Fibroblast of skin of right quadriceps (primary cell): ENCODE measurements at places on chromosomes 6 and 20.

DNA sequence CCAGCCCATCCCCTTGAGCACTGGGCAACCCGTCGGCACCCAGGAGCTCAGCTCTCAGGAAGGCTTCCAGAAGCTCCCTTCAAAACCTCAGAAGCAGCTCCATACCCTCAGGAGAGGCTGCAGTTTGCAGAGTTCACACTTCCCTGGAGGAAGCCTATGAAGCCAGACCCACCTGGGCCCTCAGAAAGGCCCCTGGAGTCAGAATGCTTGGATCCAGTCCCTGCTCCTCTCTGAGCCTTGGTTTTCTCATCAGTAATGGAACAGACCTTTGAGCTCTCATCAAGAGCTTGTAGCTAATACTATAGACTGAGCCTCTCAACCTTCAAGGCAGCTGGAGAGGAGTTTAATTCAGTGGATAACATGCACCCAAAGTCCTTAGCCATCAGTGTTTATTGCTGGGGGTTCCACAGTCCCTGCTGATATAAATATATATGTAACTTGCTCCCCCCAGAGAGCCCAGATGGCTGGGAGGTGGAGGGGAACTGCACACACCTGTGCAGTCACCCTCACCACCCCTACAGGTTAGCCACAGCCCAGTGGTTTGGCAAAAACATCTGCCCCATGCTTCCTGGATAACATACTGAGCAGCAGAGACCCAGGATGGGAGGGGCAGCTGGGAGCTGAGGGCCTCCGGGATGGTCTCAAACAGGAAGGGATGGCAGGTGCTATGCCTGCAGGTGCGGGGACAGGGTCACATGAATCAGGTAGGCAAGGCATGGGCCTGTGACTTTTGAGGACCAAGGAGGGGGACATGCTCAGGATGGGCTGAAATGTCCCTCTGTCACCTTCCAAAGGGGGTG lies 120.1 kb downstream of the SNX5 start:
- no peak for DNase-seq

DNA sequence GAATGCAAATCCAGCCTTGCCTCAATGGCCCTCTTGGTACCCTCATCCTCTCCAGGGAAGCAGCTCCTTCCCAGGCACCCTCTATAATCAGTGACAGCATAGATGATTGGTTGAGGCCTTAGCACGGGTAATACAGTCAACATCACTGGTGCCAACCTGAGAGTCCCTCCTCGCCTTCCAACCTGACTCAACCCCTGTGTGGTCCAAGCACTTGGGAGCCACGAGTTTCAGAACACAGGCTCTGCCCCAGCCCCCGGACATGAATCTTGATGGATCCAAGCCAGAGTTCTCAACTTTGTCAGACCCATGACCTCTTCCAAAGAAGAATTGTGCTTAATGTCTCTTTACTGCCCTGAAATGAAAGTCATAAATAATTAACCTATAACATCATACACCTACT lies 213.9 kb downstream of the PREX1 start:
- no peak for DNase-seq

DNA sequence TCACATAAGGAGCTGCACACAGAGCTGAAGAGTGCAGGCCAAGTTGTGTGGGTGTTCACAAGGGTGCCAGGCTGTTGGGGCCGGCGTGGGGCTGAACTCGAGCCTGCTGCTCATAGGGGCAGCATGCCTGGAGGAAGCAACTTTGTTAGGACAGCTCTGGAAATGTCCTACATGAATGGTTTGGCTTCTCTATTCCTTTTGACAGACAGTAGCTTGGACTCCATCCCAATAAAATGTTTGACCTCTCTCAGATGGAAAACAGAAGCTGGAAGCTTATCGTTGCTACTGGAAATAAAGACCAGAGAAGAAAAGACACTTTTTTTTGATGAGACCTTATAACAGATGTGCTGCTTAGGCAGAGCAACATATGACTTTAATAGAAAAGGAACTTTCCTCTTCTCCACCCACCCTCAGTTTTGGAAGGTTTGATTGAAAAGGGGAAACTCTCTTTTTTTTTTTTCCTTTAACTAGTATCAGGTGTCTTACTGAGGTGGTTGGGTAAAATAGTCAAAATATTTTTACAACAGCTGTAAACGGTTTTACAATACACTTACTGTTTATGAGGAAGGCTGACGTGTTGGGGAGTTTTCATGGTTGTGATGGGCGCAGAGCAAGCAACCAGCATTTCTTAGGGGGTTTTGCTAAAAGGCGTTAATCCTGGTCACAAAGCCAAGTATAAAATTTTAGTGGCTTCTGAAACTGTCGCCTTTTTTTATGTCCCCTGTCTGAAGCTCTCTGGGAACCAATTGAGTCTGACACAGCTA lies 80.7 kb upstream of the EEF1E1 start:
- DNase-seq: no peak

DNA sequence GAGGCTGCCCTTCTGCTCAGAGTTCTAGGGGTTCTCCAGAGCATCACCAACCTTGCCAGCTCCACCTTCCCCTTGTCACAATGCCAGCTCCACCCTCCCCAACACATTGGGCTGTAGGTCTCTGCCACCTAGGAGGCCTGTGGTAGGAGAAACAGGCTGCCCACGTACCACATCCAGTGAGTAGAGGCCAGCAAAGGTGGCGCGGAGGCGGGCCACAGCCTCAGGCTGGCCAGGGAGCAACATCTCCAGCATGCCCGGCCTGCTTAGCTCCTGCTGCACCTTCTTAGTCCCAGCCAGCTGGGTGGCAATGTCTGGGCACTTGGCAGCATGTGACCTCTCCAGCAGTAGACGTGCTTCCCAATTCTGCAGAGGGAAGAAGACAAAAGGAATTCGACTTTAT lies 23.8 kb downstream of the GSS start:
- DNase-seq: no peak

GRCh38 chr6:46291275-46291633 lies 120.5 kb upstream of the ENPP5 start:
- no peak for DNase-seq

- peak; percentile 99 for DNase-seq
These were observed 27.6 kb downstream of the TINAG start for GRCh38 chr6:54335871-54336270.

DNA sequence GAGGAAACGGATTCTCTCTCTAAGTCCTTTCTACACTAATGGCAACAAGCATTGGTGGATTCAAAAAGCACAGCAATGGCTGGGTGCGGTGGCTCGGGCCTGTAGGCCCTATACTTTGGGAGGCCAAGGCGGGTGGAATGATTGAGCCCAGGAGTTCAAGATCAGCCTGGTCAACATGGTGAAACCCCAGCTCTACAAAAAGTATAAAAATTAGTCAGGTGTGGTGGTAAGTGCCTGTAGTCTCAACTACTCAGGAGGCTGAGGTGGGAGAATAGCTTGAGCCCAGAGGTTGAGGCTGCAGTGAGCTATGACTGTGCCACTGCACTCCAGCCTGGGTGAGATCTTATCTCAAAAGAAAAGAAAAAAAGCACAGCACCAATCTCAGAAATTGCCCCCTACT lies 19.3 kb downstream of the PAQR8 start:
- DNase-seq: no peak

GRCh38 chr6:118253741-118254140 lies 294.4 kb upstream of the PLN start:
- no peak for DNase-seq

DNA sequence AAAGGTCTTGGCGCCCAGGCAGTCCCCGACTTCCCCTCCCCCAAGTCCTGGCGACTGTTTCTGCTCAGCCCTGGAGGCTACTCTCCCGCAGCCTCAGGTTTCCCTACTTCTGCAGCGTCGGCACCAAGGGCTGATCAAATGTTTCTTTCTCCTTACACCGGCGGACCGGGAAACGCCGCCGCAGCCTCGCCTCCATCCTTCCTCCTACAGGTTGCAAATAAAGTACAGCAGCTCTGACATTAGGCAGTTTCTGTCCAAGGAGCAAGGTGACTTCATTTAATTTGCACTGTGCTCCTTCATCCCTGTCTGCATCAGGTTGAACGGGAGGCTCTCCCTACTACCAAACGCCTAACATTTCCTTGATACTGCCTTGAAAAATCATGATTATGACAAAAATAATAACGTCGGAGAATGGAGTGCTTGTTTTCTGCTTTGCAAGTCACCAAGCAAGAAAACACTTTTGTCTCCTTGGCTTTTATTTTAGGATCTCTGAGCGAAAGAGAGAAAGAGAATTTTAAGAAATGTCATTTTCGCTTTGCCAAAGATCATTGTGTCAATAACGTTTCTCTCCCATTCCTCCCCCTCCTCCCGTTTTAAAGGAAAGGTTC lies 1.0 kb downstream of the CLIC5 start:
- DNase-seq: no peak

DNA sequence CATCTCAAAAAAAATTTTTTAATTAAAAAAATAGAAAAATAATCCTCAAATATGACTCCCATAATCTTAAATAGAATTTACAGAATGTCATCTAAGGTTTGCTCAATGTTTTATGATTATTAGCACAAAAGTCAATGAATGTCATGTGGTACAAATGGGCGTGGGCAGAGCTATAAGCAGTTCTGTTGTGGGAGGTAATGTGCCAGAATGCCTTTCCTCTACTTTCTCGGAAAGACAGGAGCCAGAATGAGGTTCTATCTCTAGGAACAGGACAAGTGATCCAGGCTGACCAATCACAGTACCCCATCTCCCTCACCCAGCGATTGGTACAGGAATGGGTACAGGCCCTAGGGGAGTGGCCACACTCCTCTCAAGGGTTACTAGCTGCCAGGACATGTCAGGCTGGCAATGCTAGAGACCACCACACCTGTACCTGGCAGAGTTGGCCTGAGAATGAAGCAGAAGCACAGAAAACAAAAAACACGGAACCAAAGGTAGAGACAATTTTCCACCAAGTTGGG lies 15.1 kb downstream of the RALGAPA2 start:
- DNase-seq: no peak

- DNase-seq: no peak
These were observed 19.2 kb upstream of the LMBRD1 start for GRCh38 chr6:69816026-69816425.

DNA sequence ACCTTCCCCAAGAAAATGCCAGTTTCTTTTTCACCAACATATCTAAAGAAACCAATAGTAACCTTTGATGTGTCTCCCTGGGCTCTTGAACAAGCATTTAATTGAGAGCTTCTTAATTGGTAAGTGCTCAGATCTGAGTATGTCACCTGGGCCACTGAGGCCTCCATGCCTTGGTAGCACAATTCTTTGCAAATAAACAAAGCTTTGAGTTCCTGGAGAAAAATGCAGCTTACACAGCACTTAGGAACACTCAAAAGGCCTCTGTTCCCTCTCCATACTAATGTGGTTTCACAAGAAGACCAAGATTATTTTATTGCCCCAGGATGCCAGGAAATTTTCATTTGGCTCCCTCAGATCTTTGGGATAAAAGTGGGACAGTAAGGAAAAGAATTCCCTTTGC lies 217.6 kb upstream of the CEP162 start:
- DNase-seq: no peak

- DNase-seq: peak; percentile 49
These were observed 118.4 kb upstream of the SLC2A12 start for GRCh38 chr6:134170844-134171243.

- DNase-seq: no peak
These were observed 26.9 kb upstream of the CBLN4 start for GRCh38 chr20:56032251-56032650.

DNA sequence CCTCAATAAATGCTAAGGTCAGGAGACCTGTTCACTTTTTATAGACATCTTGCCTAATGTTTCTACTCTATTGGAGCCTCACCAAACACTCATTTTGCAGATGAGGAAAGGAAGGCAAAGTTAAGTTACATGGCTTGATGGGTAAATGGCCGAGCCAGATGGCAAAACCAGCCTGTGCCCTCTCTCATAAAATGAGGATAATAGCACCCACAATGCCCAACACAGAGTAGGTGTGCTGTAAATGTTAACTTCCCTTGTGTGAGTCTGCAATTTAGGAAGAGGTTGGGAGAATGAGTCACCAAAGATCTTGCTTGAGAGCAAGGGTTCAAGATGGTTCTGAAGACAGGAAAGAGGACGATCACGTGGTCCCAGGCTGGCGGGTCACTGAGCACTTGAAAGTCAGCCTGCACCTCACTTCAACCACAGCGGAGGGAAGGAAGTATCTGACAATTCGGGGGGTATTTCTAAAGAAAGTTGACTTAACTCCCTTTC lies 3.3 kb downstream of the KCNK5 start:
- no peak for DNase-seq

GRCh38 chr20:51497542-51498467 lies 44.7 kb downstream of the NFATC2 start:
- peak; percentile 11 for DNase-seq

DNA sequence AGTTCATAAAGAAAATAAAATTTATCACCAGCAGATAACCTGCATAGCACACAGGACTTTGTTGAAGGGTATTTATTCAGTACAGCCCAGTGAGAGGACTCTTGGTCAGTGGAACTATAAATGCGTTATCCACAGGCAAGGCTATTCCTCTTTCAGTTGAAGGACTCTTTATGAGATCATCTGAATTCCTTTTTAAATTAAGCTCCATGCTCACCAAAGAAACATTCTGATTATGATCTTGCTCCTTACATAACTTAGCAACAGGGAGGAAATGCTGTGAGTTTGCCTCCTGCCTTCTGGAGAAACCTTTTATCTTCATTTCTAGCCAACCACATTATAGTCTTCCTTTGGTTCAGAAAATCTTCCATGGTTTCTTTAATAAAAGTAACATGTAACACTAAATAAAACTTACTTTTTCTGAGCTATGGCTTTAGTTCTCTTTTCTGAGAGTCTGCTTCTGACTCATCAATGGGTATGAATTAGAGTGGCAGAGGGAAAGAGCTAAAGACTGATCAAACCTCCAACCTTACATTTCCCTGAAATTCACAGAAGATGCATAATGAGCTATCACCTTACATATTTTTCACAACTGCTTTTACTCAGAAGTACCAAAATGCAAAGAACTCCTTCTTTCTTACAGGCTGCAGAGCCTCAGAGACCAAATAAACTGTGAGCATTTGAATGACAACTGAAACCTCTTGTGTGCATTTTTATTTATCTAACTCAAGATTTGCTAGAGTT lies 267.2 kb downstream of the ADGRG6 start:
- peak; percentile 61 for DNase-seq

GRCh38 chr20:35093267-35093884 lies 769 bp upstream of the TRPC4AP start:
- DNase-seq: peak; percentile 85

- peak; percentile 7 for DNase-seq
These were observed 198.6 kb upstream of the SHLD1 start for GRCh38 chr20:5551621-5552020.

GRCh38 chr6:163721435-163721834 lies 306.9 kb downstream of the QKI start:
- no peak for DNase-seq

DNA sequence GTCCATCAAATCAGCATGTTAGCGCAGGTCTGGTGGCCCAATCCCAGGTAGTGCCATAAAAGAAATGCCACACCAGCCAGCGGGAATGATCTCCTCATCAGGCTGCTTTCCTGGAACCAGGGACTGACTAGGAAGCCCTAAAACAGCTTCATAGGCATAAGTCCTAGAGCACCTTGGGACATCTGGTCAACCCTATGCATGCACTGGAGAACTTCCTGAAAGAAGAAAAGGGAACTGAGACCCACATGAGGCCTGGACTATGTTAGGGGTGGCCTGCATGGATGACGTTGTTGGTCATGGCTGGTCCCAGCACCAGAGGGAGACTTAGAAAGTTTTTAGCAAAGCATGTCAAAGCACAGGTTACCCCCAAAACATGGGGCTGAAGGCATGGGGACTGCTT lies 7.6 kb upstream of the KCNK16 start:
- DNase-seq: no peak
